T-cell (primary cell): ENCODE measurements at places on chromosomes 5 and 9. TPM values are rescaled to one million over a fixed set of nuclear protein-coding genes. Genes with fewer than 3 reads are reported as not detected.
A peak's percentile ranks its signal among the peaks of the same experiment; 100 is the strongest.

DNA sequence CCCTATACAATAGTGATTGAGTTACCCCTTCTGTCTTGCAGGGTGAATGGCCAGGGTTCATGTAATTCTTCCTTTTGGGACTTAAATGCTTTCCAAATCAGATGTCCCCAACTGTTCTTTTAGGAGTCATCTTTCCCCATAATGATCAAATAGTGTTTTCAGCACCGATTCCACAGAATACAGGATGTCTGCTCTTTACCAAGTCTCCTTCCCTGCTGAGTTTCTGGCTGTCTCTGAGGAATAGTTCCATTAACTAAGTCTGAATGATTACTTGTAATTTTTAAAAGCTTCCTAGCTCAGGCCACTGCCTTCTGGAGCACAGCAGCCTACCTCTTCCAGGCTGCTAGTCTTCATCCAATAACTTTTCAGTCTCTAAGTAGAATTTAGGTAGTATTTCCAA, 630.7 kb upstream of the ZNF608 start:
- no peaks in the 10 kb centered on the region for H3K36me3 ChIP-seq
- no peak overlapping the region for H3K4me3 ChIP-seq
- no peak for DNase-seq
- no peaks in the 10 kb centered on the region for H3K4me1 ChIP-seq

DNA sequence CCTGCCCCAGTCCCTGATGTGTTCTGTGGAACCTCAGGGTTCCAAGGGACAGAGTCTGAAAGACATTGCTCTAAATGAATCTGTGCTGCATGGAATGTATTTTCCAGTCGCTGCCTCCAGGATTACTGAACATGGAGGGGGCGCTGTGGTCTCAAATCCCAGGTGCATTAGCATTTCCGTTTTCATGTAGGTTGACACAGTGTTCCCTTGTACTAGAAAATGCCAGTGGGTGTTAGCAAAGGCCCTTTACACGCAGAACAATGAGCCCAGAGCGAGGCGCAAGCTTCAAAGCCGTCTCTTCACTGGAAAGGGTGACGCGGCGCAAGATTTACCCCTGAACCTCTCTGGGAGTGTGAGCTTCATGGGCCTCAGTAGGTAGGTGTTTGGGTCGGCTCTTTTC, 308.3 kb downstream of the SLIT3 start:
- no peaks in the 10 kb centered on the region for H3K36me3 ChIP-seq
- H3K4me1 ChIP-seq = no peaks in the 10 kb centered on the region
- no peaks in the 10 kb centered on the region for H3K27me3 ChIP-seq
- H3K27ac ChIP-seq = no peak overlapping the region

DNA sequence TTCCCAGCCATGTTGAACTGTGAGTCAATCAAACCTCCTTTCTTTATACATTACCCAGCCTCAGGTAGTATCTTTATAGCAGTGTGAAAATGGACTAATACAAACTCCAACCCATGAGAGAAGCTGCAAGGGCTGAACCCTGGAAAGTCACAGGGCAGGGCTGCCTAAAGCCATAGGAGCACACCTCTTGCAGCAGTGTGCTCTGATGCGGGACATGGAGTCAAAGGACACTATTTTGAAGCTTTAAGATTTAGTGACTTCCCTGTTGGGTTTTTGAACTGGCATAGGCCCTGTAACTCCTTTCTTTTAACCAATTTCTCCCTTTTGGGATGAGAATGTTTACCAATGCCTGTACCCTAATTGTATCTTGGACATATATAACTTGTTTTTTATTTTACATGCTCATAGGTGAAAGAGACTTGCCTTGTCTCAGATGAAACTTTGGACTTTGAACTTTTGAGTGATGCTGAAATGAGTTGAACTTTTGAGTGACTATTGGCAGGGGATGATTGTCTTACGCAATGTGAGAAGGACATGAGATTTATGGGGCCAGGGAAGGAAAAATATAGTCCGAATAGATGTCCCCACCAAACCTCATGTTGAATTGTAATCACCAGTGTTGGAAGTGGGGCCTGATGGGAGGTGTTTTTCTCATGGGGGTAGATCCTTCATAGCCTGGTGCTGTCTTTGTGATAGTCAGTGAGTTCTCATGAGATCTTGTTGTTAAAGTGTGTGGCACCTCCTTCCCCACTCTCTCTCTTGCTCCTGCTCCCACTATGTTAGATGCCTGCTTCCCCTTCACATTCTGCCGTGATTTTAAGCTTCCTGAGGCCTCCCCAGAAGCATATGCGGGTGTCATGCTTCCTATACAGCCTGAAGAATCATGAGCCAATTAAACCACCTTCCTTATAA, 159.5 kb upstream of the SPEF2 start:
- H3K27me3 ChIP-seq = no peaks in the 10 kb centered on the region
- H3K27ac ChIP-seq = no peak overlapping the region
- H3K4me3 ChIP-seq = no peak overlapping the region
- no peaks in the 10 kb centered on the region for H3K4me1 ChIP-seq

DNA sequence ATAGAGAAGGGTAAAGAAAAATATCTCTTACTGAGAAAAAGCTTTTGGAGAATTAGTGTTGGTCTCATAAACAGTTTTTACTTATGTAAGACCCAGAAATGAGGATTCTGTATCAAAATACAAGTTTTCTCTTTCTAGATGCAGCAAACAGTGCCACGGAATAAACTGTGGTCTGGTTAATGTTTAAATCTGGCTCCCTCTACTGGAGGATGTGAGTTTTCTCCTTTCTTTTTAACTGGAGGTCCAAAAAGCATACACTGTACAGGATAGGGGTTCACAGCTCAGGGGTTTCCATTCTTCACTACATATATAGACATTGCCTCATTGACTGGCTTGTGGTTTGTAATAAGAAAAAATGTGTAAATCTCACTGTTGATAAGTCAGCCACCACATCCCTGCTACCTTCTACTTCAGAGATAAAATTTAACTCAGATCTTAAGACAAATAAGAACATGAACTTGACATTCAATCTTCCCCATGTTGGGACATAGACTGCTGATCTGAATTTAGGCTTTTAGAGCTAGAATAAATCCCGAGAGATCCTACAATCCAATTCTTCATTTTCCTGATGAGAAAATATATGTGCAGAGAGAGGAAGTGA, 98.9 kb downstream of the CFAP95 start:
- no peaks in the 10 kb centered on the region for H3K36me3 ChIP-seq
- H3K27me3 ChIP-seq = no peaks in the 10 kb centered on the region
- no peaks in the 10 kb centered on the region for H3K4me1 ChIP-seq
- no peak for DNase-seq
- no peak overlapping the region for H3K27ac ChIP-seq

DNA sequence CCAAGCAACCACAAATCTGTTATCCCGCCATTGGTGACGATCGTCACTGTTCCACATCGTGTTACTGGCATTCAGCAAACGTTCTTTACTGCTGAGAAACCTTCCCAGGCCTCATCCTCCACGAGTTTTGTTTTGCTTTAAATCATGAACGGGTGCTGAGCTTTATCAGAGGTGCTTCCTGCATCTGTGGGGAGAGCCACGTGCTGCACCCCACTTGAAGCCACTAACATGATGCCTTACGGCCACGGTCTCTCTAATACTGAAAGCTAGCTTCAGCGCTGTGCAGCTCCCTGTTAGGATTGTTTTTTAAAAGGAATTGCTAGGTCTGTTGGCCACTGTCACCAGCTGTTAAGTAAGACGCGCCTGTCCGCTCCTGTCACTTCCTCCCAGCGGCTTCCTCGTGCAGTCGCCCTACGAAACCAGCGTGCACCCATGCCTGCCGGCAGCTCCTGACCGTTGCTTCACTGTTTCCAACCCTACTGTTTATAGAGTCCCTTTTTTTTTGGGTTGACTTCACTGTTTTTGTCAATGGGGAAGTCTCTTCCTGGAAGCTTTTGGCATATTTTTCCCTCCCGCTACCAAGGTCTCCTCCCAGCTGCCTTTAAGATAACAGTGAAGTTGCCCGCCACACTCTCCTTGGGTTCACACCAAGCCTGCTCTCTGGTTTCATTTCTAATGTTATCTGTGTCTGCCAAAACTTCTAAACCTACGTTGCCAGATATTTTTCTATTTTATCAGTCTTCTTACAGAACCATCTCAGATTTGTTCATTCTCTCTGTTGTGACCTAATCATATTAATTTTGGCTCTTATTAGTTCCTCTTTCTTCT, 20.3 kb downstream of the LPCAT1 start:
- H3K4me3 ChIP-seq = no peak overlapping the region
- H3K27ac ChIP-seq = peak overlapping the region; percentile 35
- DNase-seq = no peak
- H3K4me1 ChIP-seq = peaks cover 3% of the 10 kb centered on the region

DNA sequence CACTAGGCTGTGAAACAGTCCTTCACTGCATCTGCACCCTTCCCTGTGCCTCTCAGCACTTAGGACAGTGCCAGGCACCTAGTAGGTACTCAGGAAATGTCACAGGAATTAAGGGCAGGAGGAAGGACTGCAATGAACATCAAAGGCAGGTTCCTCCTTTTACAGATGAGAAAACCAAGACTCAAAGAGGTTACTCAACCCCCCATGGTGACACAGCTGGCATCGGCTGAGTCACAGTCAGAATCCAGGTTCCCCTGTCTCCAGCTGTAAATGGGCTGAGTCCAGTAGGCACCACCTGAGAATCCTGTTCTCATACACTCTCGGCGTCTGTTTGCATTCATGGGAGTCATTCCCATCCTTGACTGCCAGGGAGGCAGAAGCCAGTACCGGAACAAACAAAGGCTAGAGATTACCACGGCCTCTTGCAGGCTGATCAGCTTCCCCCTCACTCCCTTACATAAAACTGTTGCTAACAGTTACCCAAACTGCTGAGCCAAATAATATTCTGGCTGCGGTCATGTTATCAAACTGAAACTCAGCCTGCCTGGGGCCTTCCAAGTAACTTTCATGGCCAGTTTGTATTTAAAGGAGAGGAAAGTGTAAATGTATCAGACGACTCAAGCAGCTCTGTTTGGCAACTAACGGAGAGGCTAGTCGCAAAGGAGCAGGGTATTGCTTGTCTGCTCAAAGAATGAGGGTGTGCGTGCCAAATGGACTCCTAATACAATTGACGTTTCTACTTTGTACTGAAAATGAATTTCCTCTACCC, 201.7 kb downstream of the PAPPA start:
- DNase-seq = no peak
- H3K4me1 ChIP-seq = no peaks in the 10 kb centered on the region
- H3K36me3 ChIP-seq = no peaks in the 10 kb centered on the region
- no peak overlapping the region for H3K4me3 ChIP-seq

Gene MSX2
- total RNA-seq = not detected

Gene RXRA
- 11.7 TPM for total RNA-seq

DNA sequence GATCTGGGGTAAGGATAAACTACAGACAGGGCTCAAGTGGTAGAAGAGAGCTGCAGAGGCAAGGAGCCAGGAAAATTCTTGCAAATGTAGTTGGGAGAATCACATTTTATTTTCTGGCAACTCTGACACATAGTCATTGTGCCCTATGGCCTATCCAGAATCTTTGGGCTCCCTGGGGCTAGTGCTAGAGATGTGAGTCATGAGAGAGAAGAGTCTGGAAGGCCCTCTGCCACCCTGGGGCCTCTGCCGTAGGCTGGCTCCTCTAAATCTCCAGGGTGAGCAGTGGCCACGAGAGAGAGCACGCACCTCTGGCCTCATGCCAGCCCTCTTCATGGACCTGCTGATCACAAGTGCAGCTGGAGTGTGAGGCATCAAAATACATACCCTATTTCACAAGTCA, 74.3 kb upstream of the SSBP2 start:
- H3K36me3 ChIP-seq = no peaks in the 10 kb centered on the region
- H3K4me3 ChIP-seq = no peak overlapping the region
- H3K4me1 ChIP-seq = no peaks in the 10 kb centered on the region
- H3K27me3 ChIP-seq = no peaks in the 10 kb centered on the region
- no peak overlapping the region for H3K27ac ChIP-seq

DNA sequence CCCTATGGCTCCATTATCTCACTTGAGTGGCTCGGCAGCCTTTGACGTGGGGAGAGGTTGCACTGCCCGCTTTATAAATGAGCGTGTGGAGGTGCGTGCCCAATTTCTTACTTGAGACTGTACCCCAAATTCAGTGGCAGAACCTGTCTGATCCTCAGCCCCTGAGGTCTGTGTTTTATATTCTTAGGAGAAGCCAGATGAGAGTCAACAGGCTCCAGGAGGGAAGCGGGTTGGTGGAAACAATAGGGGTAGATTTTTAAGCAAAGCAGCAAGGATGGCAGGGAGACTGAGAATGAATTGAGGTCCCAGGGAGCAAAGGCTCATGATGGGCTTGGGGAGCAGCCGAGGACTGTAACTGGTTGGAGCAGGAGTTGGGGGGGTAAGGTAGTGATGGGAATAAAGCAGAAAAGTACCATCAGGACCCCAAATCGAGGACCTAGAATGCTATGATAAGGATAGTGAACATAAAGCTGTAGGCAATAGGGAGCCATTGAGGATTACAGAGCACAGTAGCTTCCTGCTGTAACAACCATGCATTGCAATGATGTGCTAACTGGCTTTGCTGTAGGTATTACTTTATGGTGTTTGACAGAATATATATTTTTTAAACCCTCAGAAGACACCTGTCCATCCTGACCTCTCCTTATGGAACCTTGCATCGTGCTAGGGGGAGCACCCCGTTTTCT, 43.1 kb upstream of the DAB2IP start:
- no peaks in the 10 kb centered on the region for H3K36me3 ChIP-seq
- DNase-seq = no peak
- no peaks in the 10 kb centered on the region for H3K27me3 ChIP-seq
- no peak overlapping the region for H3K27ac ChIP-seq

- H3K36me3 ChIP-seq = no peaks in the 10 kb centered on the region
- no peak overlapping the region for H3K4me3 ChIP-seq
- H3K27me3 ChIP-seq = no peaks in the 10 kb centered on the region
- DNase-seq = no peak
These were observed 173.6 kb upstream of the MAP3K1 start for GRCh38 chr5:56641635-56642260.

Gene NR5A1
- not detected for total RNA-seq

Gene ANGPTL2
- total RNA-seq = 0.13 TPM

DNA sequence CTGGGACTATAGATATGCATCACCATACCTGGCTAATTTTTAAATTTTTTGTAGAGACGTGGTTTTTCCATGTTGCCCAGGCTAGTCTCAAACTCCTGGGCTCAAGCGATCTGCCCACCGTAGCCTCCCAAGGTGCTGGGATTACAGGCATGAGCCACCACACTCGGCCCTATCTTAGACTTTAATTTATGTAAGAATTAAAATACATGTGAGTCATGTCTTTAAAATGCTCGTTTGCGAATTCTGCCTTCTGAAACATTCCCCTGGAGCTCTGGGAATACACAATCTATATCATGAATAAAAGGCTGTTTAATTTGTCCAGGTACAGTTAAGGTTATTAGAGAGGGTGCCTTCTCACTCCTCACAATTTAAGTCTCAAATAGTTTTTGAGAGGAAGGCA, 32.8 kb downstream of the RHOBTB3 start:
- peaks cover 12% of the 10 kb centered on the region for H3K4me1 ChIP-seq
- no peak overlapping the region for H3K27ac ChIP-seq
- peaks cover 3% of the 10 kb centered on the region for H3K27me3 ChIP-seq
- DNase-seq = no peak
- H3K36me3 ChIP-seq = no peaks in the 10 kb centered on the region
- H3K4me3 ChIP-seq = no peak overlapping the region

Gene IFNB1
- not detected for total RNA-seq
